ENCODE measurements at places on chromosomes 13 and 19.

- no peak for DNase-seq
Measured at GRCh38 chr19:39155114-39155700, 29.6 kb downstream of the PAK4 start.

DNA sequence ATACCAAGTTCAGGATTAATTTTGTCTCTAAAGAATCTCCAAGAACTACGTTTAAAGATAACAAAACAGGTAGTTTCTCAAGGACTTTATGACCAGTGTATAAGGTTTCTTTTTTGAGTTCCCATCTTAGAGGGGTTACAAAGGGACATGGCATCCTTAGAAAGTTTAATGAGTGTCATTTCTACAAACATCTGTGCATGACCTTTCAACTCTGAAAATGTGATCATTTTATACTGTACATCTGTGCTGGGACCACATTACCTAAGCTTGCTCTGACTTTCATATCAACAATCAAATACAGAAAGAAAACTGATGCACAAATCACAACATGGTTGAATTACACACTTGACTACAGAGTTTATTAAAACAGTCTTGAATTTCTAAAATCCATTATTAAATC, 37.1 kb downstream of the KLF12 start:
- DNase-seq = no peak

DNA sequence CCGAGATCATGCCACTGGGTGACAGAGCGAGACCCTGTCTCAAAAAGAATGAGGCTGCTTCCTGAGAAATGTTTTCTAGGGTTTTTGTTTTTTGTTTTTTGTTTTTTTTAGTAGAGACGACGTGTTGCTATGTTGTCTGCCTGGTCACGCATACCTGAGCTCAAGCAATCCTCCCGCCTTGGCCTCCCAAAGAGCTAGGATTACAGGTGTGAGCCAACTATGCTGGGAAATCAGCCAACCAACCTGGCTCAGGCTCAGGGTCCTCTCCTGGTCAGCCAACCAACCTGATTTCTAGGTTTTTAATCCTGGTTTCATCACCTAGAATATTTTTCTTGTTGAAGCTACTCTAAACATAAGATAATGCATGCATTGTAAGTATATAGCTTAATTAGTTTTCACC, 7.8 kb downstream of the DHX34 start:
- no peak for DNase-seq

GRCh38 chr19:16213076-16213475, 15.4 kb downstream of the AP1M1 start:
- no peak for DNase-seq

DNA sequence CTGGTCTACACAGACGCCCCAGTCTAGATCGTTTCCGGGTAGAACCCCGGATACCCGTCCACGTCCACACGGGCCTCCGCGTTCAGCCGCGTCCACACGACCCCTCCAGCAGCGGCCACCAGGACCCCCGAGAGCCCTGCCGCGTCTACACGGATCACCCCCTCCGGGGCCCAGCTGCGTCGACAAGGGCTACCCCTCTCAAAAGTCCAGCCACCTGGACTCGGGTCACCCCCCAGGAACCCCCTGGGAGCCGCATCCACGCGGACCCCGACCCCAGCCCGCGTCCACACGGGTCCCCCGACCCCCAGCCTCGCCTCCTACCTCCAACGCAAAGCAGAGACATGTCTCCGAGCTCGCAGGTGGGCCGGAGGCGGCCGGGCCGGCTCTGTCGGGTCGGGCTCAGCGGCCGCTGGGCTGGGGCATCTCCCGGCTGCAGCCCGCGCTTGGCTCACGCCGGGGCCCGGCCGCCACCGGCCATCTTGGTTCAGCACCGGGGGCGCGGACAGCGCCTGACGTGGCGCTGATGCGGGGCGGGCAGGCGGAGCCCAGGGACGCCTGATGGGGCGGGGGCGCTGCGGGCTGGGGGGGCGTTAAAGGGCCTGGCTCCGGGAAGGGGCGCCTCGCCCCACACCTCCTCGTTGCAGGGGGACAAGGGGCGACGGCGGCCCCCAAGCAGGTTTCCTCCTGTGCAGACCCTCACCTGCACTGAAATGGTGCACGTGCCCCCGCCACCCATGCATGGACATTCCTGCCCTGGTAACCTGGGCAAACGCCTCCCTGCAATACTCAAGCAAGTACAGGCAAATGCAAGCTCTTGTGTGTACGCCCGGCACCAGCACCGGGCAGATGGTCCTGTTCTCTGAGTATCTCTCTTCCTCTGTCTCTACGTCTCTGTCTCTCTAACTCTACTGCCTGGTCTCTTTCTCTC, at the start of gene UNC13A:
Gene UNC13A (minus strand): TSS at position 498 of the 928 bp plus-strand sequence. CDS start 155 bp downstream, at position 343.
- no peak for DNase-seq

DNA sequence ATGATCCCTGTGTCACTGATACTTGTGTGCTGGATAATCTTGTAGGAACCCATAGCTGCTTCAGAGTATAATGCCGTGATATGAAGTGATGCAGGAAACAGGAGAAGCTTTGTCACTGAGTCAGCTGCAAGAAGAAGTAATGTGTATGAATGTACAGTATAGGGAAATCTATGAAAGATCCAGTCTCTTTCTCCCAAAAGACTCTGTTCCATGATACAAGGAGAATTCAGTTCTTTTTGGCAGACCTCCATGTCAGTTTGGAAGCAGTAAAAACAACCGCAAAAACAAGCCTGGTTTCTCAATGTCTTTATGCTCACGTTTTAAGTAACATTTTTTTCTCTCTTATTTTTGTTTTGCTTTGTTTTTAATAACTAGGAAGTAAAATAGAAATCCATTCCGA, 33.9 kb downstream of the PCDH17 start:
- peak; percentile 29 for DNase-seq

DNA sequence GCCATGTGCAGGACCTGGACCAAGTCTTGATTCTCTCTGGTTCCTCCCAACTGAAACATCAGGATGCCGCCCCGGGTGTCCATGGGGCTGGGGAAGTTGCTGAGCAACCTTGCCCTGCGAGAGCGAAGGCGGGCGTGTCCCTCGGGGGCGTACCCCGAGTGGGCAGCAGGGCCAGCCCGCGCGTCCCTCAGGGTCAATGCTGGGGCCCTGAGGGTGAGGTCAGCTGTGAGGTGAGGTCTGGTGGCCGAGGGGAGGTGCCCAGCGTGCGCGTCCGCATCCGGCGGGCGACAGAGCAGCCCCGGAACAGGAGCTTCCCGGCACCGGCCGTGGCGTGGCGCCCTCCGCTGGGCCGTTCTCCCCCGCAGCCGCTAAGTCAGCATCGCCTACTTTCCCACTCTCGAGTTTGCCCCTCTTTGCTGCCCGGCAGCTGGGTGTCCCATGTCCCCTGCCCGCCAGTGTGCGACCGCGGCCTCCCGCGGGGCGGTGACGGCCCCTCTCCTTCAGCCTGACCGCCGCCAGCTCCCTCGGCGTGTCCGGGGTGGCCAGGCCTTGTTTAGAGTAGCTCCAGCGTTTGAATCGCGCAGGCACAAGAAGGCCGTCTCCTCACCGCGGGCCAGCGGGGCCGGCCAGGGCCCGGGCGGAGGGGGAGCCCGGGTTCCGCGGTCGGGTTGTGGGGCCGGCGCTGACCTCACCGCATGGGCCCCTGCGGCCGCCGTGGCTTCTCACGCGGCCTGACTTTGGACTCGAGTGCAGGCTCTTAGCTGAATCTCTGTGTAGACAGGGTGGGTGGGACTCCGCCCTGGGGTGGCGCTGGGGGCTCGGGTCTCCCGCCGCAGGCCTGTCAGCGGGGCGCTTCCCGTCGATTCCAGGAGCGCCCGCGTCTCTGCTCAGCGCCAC, 33.0 kb downstream of the GJA3 start:
- DNase-seq = no peak

DNA sequence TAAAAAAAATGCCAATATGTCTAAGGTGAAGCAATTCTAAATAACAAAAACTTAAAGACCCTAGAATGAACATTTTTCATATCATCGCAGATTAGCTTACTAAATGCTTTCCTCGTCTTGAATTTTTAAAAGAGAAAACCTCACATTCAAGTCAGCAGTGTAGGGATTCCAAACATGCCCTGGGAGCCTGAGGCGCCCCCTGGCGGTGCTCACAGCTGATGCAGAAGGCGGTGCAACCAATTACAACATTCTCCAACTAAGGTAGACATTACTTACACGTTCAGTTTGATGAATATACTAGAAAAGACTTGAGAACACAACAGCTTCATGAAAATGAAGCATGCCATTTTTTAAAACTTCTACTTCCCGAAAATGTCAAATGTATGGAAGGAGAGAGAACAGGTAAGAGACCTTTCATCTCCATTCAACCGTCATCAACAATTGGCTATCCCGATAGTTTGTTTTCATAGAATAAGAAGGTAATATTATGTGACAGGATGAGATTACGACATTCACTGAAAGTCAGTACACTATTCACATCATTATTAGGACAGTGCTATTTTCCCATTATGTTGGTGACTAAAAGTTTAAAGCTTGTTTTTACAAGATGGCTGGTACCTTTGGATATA, 304.4 kb downstream of the DCLK1 start:
- DNase-seq = no peak

DNA sequence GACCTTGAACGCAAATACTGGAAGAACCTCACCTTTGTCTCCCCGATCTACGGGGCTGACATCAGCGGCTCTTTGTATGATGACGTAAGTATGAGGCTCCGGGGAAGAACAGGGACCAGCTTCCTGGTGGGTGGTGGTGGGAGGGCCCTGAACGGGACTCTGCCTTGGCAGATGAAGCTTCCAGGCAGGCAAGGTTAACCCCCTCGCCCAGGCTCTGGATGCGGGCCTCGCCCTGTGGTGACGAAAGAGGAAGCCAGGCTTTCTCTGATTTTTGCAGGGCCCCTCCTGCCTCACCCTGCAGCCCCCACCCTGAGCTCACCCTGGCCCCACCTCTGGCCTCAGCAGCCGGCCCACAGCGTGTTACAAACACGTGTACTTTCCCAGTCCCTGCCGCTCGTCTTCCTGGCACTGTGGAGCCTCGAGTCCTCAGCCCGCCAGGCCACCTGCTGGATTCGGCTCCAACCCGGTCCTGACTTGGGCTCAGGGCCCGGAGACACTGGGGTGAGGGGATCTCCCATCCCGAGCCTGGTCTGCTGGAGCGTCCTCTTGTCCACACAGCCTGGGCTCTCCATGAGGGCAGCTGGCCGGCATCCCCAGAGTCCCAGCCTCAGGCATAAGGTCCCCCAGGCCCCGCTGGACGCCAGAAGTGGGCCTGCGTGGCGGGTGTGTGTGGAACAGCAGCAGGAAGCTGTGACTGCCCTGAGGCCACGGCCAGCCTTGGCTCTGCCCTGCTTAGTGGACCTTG, 72.4 kb downstream of the KDM4B start:
- DNase-seq = no peak

DNA sequence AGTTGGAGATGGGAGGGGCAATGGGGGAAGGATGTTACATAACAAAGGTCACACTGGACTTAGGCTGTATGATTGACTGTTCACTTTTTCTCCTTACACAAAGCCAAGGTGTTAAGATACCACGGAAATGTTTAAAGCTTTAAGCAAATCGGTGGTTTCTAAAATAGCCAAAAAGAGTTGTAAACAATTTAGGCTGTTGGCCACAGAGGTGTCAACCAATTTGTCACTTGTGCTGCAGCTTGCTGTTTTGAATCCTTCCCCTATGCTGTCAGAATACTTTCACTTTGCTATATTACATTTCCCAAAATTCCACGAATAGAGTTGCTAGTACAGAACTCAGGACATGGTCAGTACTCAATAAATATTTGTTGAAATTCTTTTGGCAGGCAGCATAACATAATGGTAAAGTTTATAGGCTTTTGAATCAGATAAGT, 149.3 kb downstream of the VWA8 start:
- no peak for DNase-seq

GRCh38 chr13:77465603-77466195, 69.8 kb upstream of the SCEL start:
- no peak for DNase-seq

DNA sequence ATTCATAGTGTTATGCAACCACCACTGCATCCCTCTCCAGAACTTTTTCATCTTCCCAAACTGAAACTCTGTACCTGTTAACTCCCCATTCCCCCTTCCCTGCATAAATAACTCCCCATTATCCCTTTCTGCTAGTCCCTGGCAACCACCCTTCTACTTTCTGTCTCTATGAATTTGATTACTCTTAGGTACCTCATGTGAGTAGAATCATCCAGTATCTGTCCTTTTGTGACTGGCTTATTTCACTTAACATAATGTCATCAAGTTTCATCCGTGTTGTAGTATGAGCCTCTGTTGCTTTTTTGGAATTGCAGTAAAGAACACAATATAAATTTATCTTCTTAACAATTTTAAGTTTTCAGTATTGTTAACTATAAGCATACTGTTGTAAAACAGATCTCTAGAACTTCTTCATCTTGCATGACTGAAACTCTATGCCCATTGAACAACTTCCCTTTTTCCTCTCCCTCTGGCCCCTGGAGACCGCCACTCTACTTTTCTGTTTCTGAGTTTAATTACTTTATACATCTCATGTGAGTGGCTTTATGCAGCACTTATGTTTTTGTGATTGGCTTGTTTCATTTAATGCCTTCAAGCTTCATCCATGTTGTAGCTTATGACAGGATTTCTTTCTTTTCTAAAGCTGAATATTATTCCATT, 87.3 kb upstream of the ABCC4 start:
- no peak for DNase-seq

- no peak for DNase-seq
Measured at GRCh38 chr19:55085923-55086715, 10.4 kb downstream of the EPS8L1 start.

GRCh38 chr13:98541701-98542203, 35.2 kb downstream of the STK24 start:
- DNase-seq = no peak

GRCh38 chr13:62629618-62630017, 1214.0 kb upstream of the PCDH20 start:
- DNase-seq = no peak

GRCh38 chr13:42617221-42617620, 43.3 kb downstream of the TNFSF11 start:
- DNase-seq = no peak

- DNase-seq = peak; percentile 63
Measured at GRCh38 chr19:38734426-38735256, 9.6 kb downstream of the CAPN12 start.

- DNase-seq = no peak
Measured at GRCh38 chr13:62432906-62433305, 1017.3 kb upstream of the PCDH20 start.

DNA sequence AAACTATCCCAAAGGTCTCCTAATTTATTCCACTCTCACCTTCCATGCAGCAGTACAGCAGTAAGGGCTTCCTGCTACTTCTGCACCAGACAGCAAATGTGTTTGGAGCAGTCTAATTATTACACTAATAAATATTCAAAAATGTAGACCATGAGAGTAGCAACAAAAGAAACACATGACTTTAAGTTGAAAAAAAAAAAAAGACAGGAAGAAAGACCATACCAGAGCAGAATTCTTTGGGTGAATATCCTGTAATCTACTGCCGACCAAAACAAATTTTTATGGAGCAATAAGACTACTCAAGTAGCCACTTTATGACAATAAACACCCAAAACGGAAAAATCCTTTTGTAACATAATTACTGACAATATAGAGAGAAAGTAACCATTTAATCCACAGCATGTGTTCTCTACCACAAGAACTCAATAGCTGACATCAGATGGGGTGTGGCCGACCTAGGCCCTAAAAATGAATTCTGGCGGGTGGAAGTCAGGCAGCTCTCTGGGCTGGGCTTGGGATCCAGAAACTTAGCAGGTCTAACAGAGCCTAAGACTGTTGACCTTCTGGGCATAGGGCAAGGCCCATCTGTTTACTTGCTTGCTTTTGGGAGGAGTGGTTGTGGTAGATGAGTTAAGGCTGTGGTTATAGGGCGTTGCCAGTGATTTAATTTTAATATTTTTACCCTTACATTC, 4.6 kb downstream of the KLF12 start:
- no peak for DNase-seq

Measured in HT1080 (cell line).